ENCODE measurements at places on chromosomes 2 and 18.

DNA sequence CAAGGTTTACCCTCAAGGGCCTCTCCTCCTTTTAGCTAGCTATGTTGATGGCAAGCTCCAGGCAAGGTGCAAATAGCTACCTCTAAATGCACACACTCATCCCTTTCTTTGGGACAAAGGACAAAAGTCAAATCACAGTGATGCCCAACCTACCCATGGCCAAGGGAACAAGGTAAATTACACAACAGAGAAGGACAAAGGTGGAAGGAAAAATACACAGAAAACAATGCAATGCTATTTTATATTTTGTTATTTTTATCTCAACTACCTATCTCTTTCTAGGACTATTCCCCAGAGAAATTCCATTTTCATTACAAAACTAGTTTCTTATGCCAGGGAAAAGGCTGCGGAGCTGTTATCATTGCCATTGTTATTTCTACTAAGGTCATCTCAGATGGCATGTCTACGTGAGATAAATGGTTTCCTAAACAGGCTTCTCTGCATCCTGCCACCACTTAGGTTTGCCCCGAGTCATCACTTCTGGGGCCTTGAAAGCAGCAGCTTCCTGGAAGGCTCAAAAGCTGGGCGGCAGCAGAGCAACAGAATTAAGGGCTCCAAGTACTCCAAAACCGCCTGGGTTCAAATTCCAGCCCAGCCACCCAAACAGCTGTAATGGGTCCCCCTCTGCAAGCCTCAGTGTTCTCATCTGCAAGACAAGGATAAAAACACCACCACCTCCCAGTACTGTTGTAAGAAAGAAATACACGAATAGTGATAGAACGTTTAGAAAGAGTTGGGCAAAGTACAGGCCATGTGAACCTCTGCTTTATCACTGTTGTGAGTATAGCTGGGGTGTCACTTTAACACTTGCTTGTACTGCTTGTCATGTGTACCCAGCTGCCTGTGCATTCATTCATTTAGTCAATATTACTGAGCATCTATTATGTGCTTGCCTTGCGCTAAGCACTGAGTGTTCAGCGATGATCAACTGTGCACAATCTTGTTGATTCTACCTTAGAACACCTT is 20.9 kb downstream of the BCL2 start:
- no peak for DNase-seq

- no peak for DNase-seq
These were observed 20.8 kb upstream of the REG3G start for GRCh38 chr2:79004680-79005079.

- no peak for DNase-seq
These were observed 79.8 kb downstream of the LONRF2 start for GRCh38 chr2:100242476-100242875.

DNA sequence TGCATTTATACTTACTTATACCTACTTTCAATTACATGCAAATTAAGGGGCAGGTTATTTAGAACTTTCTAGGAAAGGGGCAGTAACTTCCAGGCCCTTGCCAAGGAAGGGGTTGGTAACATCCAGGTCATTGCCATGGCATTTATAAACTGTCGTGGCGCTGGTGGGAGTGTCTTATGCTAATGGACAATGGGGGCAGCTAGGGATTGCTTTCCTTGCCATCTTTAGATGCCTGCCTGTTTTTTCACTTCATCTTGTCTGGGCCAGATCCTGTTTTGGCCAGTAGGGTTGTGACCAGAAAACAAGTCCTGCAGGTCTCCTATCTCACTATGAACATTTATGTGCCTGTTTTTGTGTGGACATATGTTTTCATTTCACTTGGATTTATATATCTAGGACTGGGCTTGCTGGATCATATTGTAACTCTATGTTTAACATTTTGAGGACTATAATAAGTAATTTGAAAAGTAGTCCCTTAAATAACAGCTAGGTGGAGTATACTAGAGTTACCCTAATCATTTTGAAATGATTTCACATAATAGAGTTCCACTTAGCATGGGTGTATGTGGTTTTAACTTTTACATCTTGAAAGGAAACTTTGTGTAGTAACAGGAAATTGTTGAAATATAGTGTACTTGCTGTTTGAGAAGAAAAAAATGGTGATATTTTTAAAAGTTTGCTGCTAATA is 56.1 kb downstream of the LCLAT1 start:
- DNase-seq, result no peak
